Activated CD8-positive, alpha-beta memory T cell treated with anti-CD3 and anti-CD28 coated beads for 1 hour (primary cell): ENCODE measurements at places on chromosomes 1 and 21.

DNA sequence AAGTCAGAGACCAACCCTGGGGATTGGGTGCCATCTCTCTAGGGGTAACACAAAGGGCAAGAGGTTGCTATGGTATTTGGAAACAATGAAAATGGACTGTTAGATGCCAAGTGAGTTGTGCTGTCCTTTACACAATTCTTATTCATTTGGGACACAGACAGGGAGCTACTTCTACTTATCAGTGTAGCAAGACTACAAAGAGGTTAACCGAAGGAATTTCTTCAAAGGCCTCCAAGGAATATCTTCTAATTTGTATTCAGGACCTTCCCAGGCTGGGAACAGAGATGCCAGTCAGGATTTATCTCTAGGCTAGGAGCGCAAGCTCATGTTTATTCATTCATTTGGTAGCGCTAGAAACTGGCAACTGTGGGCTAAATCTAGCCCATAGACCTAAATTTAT, 2.6 kb downstream of the NAXE start:
- DNase-seq = no peak

DNA sequence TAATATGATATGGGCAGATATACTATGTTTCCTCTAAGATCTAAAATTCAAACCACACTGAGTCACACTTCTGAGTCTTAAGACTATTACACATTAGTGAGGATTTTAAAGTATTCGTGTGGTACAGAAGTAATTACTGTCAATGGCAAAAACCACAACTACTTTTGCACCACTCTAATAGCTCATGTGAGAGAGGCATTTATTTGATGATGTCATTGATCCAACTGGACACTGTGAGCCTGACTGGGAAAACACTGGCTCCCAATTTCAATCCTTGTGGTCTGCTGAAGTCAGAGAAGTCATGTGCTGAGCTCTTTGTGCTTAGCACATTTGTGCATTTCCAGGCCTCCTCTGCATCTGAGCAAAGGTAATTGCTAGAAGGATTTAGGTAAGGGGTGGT, 377.8 kb downstream of the USH2A start:
- DNase-seq = no peak

DNA sequence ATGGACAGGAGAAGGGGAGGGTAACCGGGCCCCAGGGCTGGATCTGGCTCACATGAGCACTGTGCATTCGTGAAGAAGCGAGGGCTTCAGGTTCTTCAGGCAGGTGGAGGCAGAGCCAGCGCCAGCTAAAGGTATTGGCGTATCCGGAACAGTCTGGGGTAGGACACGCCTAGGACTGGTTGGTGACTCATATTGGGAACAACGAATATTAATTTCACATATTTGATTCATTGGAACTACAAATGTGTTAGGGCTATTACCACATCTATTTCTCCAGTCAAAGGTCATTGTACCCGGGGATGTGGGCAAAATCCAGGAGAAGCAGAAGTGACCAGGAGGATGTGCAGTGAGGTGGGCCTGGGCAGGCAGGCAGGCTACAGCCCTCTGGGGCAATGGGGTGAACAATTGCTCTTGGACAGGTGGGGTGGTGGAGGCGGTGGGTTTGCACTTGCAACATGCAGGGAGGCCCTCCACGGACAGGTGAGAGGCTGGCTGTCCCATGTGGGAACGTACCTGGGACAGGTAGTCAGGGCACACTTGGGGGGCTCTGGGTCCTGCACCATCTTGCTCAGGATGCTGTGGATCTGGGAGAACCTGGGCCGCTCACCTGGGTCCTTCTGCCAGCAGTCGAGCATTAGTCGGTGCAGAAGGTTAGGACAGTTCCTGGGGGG, 26.7 kb downstream of the CDCA8 start:
- no peak for DNase-seq

- DNase-seq = no peak
These were observed 1.1 kb downstream of the LAMB3 start for GRCh38 chr1:209651138-209651587.

- no peak for DNase-seq
These were observed 91.7 kb upstream of the IVNS1ABP start for GRCh38 chr1:185408700-185409270.

DNA sequence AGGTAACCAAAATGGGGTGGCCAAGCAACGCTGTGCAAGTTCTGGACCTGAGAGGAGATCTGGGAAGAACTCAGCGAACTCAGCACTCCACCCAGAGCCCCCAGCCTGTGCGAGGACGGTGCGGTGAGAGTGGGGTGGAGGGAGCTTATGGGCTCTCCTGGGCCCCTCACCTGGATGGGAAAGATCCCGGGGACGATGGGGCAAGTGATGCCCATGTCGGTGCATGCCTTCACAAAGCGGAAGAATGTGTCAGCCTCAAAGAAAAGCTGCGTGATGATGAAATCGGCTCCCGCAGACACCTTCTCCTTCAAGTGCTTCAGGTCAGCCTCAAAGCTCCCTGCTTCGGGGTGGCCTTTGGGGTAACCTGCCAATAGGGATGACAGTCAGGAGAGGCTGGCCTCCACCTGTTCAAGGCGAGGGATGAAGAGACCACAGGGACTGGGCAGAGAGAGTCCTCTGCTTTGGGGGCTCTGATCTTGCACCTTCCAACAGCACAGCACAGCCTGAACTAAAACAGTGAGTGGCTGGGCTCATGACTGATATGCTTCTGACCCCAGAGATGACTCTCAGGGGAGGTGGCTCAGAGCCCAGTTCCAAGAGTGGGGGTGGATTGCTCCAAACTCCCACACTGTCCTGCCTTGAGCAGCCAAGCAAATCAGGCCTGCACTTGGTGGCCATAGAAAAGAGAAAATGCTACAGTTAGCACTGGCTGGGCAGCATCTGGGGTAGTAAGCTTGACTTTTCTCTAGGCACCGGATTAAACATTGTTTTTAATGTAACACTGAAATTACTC, 9.5 kb downstream of the MTHFR start:
- DNase-seq = no peak

GRCh38 chr1:24022581-24023361, 42.6 kb upstream of the SRSF10 start:
- DNase-seq = no peak

- DNase-seq = no peak
These were observed 40.9 kb downstream of the GALNT2 start for GRCh38 chr1:230107941-230108340.

- no peak for DNase-seq
These were observed 659.7 kb upstream of the NEGR1 start for GRCh38 chr1:72942008-72942407.

GRCh38 chr1:201299968-201300367, 16.7 kb downstream of the PKP1 start:
- DNase-seq = no peak

GRCh38 chr21:44425895-44426662, 29.2 kb upstream of the LRRC3 start:
- DNase-seq = no peak

DNA sequence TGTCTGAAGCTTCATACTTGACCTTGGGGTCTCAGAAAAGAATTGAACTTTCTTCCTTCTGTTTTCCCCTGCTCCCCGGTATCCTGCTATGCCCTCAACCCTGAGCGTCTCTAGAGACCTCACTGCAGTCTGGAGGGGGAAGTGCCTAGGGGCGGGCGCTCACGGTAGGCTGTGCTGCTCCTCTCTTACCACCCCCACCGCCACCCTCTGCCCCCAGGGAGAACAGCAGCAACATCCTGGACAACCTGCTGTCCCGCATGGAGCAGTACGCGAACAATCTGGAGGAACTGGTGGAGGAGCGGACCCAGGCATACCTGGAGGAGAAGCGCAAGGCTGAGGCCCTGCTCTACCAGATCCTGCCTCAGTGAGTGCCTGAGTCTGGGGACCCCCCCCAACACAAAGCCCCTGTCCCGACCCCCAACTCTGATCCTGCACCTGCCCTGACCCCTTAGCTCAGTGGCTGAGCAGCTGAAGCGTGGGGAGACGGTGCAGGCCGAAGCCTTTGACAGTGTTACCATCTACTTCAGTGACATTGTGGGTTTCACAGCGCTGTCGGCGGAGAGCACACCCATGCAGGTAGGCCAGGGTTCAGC, 10.3 kb downstream of the NPR1 start:
- no peak for DNase-seq

GRCh38 chr1:10969267-10969970, 43.0 kb upstream of the TARDBP start:
- no peak for DNase-seq

GRCh38 chr1:65264197-65264929, 45.0 kb upstream of the DNAJC6 start:
- no peak for DNase-seq

GRCh38 chr1:181712711-181713110, 229.4 kb downstream of the CACNA1E start:
- no peak for DNase-seq

DNA sequence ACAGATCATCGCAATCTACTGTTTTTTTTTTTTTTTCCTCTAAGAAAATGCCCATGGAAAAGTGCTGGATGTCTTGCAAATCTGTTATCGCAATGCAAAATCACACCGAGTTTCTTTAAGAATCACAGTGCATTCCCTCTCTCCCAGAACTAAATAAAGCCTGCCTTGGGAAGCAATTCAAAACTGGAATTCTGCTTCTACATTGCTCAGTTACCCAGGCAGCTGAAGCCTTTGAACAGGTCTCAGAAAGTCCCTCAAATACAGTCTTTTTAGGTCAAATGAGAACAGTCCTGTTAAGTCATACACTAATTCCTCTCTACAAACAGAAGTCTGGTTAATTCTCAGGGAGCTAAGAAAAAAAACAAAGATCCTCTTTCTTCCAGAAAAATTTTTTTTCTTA, 46.3 kb downstream of the SLC30A10 start:
- no peak for DNase-seq

DNA sequence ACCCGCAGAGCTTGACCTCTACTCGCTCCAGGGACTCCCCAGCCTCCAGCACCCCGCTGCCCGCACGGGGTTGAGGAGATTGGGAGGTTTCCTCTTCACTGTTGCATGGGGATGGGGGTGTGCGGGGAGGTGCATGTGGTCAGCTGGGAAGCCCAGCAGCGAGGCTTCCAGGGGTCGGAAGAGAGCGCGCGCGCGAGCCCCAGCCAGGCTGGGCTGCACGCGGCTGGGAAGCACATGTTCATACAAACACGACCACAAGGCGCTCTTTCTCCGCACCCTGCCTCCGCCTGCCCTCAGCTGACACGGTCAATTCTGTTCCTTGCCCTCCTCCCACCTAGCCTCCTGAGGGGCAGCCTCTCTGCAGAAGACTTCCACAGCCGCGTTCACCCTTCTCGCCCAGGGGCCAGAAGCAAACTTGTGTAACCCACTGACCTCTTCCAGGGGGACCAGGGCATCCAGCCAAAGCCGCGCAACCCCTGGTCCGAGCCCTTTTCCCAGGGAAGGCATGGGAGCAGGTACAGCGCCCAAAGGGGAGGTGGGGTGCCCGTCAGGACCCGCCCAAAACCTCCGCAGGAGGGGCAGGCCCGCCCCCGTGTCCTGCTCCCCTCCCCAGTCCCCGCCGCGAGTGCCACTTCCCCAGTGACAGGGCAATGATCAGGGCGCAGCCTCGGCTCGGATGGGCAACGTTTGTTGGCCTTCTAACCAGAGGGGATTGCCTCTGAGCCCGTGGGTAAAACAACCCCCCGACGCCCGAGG, 1.3 kb downstream of the COL24A1 start:
- DNase-seq = no peak

DNA sequence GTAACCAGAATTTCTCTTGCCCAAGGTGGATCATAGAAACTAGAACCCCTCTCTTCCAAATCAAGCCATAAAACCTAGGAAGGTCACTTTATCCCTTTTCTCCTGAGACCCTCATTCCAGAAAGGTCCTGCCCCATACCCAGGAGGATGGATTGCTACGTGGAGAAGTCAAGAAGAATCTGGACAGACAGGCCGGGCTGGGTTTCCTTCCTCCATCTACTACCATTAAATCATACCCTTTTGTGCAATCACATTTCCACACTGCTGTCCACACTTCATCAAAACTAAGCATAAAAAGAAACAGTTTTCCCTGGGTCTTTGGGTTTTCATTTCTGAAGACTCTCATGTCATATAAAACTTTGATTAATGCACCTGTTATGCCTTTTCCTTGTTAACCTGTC, 65.4 kb downstream of the C21orf91 start:
- DNase-seq = no peak

DNA sequence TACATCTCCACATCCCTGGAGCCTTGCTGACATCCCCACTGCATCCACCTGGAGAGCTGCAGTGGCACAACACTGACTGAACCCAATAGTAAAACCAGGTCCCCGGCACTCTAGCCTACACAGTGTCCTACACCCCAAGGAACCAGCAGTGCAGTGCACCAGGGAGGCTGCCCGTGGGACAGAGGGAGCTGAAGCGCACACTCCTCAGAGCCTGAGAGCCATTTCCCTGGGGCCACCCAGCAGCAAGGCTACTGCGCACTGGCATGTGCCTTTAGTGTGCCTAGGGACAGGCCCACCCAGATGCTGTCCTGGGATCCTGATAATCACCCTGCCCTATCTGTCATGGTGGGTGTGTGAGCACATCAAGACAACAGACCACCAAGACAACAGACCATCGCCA, 31.9 kb downstream of the NSL1 start:
- DNase-seq = no peak

DNA sequence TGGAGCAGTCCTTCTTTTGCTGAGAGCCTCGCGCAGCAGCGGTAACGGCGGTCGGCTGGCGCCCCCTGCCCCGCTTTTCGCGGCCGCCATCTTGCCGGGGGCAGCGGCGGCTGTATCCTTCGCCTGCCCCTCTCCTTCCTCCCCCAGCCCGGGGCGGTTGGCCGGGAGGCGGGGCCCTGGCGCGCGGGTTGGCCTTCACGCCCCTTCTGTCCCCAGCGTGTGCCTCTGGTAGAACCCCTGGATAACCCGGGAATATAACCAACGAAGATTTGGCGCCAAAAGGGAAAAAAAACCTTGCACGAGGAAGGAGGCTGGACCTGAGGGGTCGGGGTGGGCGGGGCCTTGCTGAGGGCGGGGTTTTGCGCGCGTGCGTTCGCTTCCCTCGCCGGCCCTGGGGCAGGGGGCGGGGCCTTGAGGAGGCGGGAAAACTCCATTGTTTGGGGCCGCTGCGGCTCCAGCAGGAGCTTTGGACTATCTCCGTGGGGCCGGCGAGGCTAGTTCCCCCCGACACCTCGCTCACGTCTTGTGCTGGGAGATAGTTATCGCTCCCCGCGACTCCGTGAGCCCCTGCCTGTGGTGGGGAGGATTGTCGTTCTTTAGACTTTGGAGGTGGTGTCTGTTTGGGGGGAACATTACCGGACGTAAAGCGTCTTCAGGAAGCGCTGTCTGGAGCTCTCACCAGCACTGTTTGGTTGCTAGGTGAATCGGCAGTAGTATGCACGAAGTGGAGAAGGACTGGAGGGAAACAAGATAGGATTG, 689 bp downstream of the NASP start:
- peak; percentile 55 for DNase-seq

DNA sequence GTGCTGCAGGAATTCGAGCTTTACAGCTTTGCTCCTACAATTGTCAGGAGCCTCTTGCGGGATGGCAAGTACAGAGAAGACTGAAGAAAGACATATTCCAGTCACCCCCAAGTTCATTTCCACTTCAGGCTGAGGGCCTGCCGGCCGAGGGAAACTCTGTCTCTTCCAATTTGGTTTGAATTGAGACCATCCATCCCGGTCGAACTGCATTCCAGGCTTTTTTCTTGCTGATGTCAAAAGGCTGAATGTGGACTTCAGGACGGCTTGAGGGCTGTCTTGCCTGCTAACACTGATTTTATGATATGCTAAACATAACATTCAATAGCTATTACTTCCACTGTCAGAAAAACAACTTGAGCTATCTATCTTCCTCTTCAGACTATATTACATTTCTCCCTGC, 79.8 kb upstream of the PLXNA2 start:
- no peak for DNase-seq
